ENCODE measurements at places on chromosomes 3 and 15. TPM values are rescaled to one million over a fixed set of nuclear protein-coding genes. Genes with fewer than 3 reads are reported as not detected.
A peak's percentile ranks its signal among the peaks of the same experiment; 100 is the strongest.

CSPG4 gene
- total RNA-seq = 0.41 TPM

CD96 gene
- total RNA-seq = not detected

KNG1 gene
- not detected for total RNA-seq

SNX22 gene
- 7.3 TPM for total RNA-seq

BFSP2 gene
- total RNA-seq = not detected

ZMYND10 gene
- 0.86 TPM for total RNA-seq

MESP1 gene
- total RNA-seq = 0.50 TPM

RTP1 gene
- not detected for total RNA-seq

ADCY5 gene
- 33.8 TPM for total RNA-seq

TEX55 gene
- not detected for total RNA-seq

FRMD4B gene
- 39.1 TPM for total RNA-seq

DNA sequence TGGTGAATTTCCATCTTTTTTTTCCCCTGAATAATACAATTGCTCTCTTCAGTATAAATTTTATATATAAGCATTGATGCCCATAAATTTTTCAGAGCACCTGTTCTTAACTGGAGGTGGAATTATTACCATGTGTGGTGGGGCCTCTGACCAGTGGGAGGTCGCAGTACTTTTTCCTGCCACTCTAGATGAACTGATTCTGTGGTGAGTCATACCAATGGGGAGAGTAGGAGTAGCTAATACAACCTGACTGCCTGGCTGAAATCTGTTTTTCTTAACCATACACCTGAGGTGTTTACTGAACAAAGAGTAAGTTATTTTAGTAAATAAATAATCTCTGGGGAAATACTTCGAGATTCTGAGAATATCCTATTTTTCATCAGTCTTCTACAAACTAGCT is 67.2 kb downstream of the UNC13C start:
- no peaks in the 10 kb centered on the region for H3K4me1 ChIP-seq
- H3K36me3 ChIP-seq = no peaks in the 10 kb centered on the region
- H3K4me3 ChIP-seq = no peak overlapping the region
- H3K27me3 ChIP-seq = no peaks in the 10 kb centered on the region

DNA sequence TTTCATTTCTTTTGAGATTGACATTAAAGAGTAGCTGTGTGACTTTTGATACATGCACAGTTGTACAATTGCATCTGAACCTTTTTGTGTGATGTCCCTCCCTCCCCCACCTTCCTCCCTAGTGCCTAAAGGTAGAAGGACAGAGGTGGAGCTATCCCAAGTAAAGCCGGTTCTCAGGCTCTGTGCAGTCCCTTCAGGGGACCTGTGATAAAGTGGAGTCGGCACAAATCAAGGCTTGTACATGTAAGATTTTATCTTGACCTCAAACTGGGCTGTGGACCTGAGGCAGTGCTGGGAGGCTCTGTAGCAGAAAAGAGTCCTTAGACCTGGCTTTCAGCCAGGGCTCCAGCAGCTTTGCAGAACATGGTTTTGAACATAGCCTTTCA is 55.5 kb upstream of the CMTM7 start:
- DNase-seq = no peak
- no peak overlapping the region for H3K4me3 ChIP-seq
- H3K27me3 ChIP-seq = no peaks in the 10 kb centered on the region
- peaks cover 30% of the 10 kb centered on the region for H3K4me1 ChIP-seq
- H3K27ac ChIP-seq = no peak overlapping the region

- DNase-seq = no peak
- no peaks in the 10 kb centered on the region for H3K27me3 ChIP-seq
- no peaks in the 10 kb centered on the region for H3K36me3 ChIP-seq
- no peaks in the 10 kb centered on the region for H3K4me1 ChIP-seq
- no peak overlapping the region for H3K27ac ChIP-seq
Observed at GRCh38 chr3:145531548-145531947, 629.4 kb downstream of the PLOD2 start.

DNA sequence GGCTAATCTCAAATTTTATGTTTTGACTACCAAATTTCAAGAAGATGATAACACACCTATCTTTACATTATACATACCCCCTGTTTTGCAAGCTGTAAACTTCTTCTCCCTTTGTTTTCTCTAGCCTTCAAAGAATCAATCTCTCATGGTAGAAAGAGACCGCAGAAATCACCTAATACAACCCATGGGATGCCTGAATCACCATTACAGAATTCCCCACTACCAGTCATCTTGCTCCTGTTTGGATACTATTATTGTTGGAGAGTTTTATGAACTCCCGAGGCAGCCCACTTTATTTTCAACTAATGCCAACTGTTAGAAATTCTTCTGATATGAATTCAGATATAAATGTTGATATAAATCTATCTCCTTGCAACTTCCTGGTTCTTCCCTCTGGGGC is 110.9 kb downstream of the FRMD5 start:
- no peak overlapping the region for H3K27ac ChIP-seq
- no peak overlapping the region for H3K4me3 ChIP-seq
- no peaks in the 10 kb centered on the region for H3K36me3 ChIP-seq
- no peak for DNase-seq

- DNase-seq = no peak
- H3K4me1 ChIP-seq = no peaks in the 10 kb centered on the region
- no peak overlapping the region for H3K4me3 ChIP-seq
Observed at GRCh38 chr15:89506026-89506686, 9.8 kb upstream of the RHCG start.

DNA sequence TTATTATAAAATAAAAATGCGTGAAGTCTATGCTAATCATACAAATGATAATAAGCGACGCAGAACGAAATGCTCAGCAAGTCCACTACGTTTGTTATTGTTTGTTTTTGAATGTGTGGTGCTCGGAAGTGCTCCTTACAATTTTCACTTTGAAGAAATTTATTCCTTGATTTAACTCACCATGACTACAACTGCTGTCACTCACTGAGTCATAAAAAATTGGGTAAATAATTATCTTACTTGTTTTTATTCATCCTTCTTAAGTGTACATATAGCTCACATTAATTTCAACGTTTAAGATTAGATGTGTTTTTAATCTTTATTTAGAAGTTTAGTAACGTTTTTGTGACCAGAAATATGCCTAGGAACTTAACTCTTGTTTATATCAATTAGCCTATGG is 66.7 kb upstream of the NANOGP8 start:
- DNase-seq = no peak
- no peaks in the 10 kb centered on the region for H3K4me1 ChIP-seq
- H3K36me3 ChIP-seq = no peaks in the 10 kb centered on the region
- H3K27ac ChIP-seq = no peak overlapping the region
- H3K27me3 ChIP-seq = no peaks in the 10 kb centered on the region
- no peak overlapping the region for H3K4me3 ChIP-seq

- no peak overlapping the region for H3K27ac ChIP-seq
- peaks cover 14% of the 10 kb centered on the region for H3K4me1 ChIP-seq
- no peak overlapping the region for H3K4me3 ChIP-seq
- H3K27me3 ChIP-seq = peaks cover 4% of the 10 kb centered on the region
- no peak for DNase-seq
Observed at GRCh38 chr15:48578965-48579364, 66.5 kb downstream of the FBN1 start.

GRCh38 chr3:48501196-48501595 is 2.8 kb downstream of the SHISA5 start:
- no peak for DNase-seq
- no peaks in the 10 kb centered on the region for H3K27me3 ChIP-seq
- no peak overlapping the region for H3K4me3 ChIP-seq
- H3K4me1 ChIP-seq = peaks cover 5% of the 10 kb centered on the region
- peak overlapping the region; percentile 60 for H3K27ac ChIP-seq
- peaks cover 10% of the 10 kb centered on the region for H3K36me3 ChIP-seq

DNA sequence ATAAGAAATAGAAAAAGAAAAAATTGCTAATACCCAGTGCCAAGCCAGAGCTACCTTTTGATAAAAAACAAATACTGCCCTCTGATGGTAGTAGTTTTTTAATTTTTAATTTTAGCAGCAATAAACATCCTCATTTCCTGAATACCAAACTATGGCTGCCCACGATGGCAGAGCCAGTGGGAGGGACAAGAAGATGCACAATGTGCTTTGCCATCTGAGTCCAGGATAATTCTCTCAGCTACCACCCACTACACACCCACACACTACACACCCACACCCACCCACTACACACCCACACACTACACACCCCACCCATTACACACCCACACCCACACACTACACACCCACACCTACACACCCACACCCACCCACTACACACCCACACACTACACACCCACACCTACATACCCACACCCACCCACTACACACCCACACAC is 17.8 kb downstream of the CEP19 start:
- peaks cover 6% of the 10 kb centered on the region for H3K27me3 ChIP-seq
- H3K4me1 ChIP-seq = no peaks in the 10 kb centered on the region
- H3K36me3 ChIP-seq = no peaks in the 10 kb centered on the region
- no peak overlapping the region for H3K27ac ChIP-seq
- no peak overlapping the region for H3K4me3 ChIP-seq
- no peak for DNase-seq

GRCh38 chr15:51085764-51086163 is 8.9 kb downstream of the TNFAIP8L3 start:
- no peak for DNase-seq
- H3K4me1 ChIP-seq = peaks cover 14% of the 10 kb centered on the region
- no peak overlapping the region for H3K4me3 ChIP-seq
- no peaks in the 10 kb centered on the region for H3K36me3 ChIP-seq
- H3K27ac ChIP-seq = no peak overlapping the region

GRCh38 chr15:37131621-37132020 is 31.3 kb upstream of the MEIS2 start:
- peaks cover 24% of the 10 kb centered on the region for H3K4me1 ChIP-seq
- no peak overlapping the region for H3K27ac ChIP-seq
- no peaks in the 10 kb centered on the region for H3K36me3 ChIP-seq

GRCh38 chr15:38474155-38474757 is 20.3 kb downstream of the FAM98B start:
- no peak for DNase-seq
- H3K36me3 ChIP-seq = peaks cover 19% of the 10 kb centered on the region
- H3K27me3 ChIP-seq = no peaks in the 10 kb centered on the region
- no peak overlapping the region for H3K4me3 ChIP-seq

GRCh38 chr3:150096700-150097587 is 126.2 kb upstream of the PFN2 start:
- H3K4me3 ChIP-seq = no peak overlapping the region
- DNase-seq = no peak
- no peaks in the 10 kb centered on the region for H3K4me1 ChIP-seq
- H3K36me3 ChIP-seq = peaks cover 1% of the 10 kb centered on the region
- H3K27ac ChIP-seq = peak overlapping the region; percentile 4

DNA sequence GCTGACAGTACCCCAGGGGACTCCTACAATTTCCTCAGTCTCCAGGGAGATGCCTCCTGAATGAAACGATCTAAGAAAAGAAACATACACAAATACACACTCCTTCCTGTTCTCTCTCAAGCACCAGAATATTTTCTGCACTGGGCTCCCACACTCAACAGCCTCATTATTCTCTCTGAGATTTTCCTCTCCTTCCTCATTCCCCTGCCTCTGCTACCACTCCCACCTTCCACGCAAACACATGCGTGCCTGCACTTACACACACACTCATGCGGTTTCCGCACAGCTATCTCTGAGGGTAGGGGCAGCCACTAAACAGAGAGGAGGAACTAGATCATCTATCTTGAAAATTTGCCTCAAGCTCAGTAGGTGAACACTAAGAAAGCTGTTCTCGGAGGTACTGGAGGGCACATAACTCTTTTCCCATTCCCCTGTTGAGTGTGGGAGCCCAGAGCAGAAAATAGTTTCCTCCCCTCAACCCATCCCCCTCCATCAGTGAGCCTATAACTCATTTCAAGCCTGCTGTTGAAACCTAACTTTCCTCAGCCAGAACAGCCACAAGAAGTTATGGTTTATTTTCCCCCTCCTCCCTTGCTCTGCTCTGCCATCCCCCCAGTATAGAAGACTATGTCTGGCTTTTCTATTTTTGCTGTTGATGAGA is 30.5 kb upstream of the TIPARP start:
- H3K27ac ChIP-seq = no peak overlapping the region
- H3K36me3 ChIP-seq = no peaks in the 10 kb centered on the region
- H3K27me3 ChIP-seq = peaks cover 2% of the 10 kb centered on the region

- no peaks in the 10 kb centered on the region for H3K36me3 ChIP-seq
- no peak overlapping the region for H3K4me3 ChIP-seq
- no peak overlapping the region for H3K27ac ChIP-seq
- no peak for DNase-seq
- H3K27me3 ChIP-seq = peaks cover 8% of the 10 kb centered on the region
Observed at GRCh38 chr15:94793207-94793606, 561.8 kb downstream of the MCTP2 start.

GRCh38 chr15:62444104-62445022 is 279.3 kb upstream of the C2CD4B start:
- H3K4me1 ChIP-seq = peaks cover 3% of the 10 kb centered on the region
- H3K4me3 ChIP-seq = no peak overlapping the region
- H3K36me3 ChIP-seq = no peaks in the 10 kb centered on the region
- no peak for DNase-seq

DNA sequence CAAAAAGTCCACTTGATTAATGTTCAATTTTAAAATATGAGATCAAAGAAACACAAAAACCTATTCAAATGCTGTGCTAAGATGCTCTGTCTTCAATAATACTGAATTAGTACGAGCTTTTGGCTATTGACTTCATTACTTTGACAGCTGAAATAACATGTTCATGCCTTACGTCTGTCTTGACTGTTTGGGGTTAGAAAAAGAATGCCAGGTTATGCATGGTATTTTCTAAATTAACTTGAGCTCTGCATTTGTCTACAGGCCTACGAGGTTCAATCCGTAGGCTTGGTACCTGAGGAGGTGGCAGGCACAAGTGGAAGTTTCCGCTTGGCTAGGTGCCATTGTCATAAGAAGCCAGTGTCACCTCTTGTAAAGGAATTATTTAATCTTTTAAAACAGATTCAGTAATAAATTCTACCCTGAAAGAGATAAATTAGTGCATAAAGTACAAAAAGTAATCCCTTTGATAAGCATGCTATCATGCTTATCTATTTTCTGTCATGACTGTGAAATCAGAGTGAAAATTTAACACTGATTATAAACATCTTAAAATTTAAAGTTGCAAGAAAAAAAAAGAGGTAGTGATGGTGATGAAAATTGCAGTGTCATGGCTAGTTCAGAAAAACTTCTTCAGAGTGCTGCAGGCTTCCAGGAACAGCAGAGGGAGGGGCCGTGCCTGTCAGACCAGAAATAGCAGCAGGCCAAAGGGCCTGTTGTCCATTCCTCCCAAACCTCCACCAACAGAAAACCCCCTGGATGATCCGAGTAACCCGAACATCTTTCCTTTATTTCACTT is 115.7 kb downstream of the ARRDC4 start:
- no peaks in the 10 kb centered on the region for H3K4me1 ChIP-seq
- H3K36me3 ChIP-seq = no peaks in the 10 kb centered on the region
- DNase-seq = no peak
- no peak overlapping the region for H3K4me3 ChIP-seq
- H3K27me3 ChIP-seq = no peaks in the 10 kb centered on the region

DNA sequence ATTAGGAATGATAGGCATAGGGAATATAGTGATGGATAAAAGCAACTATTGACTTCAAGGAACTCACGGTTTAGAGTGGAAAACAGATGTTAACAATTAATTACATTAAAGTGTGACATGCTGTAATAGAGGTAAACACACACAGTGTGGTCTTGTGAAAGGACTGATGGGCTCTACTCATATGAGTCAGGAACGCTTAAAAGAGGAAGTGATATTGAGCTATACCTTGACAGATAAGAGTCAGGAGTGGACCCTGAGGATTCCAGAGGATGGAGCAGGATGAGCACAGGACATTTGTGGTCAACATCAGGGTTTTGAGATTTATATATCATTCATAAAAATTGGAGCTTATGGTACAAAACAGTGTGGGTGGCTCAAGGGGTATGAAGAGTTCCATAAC is 11.0 kb downstream of the EXOG start:
- no peaks in the 10 kb centered on the region for H3K27me3 ChIP-seq
- H3K4me1 ChIP-seq = no peaks in the 10 kb centered on the region
- no peak for DNase-seq
- H3K27ac ChIP-seq = no peak overlapping the region
- H3K36me3 ChIP-seq = peaks cover 9% of the 10 kb centered on the region
